ENCODE measurements at places on chromosomes 12 and 14.

GRCh38 chr12:130097342-130097741 is 64.9 kb upstream of the FZD10 start:
- no peak for DNase-seq

GRCh38 chr12:117100251-117100650 is 1.0 kb upstream of the TESC start:
- DNase-seq: no peak

DNA sequence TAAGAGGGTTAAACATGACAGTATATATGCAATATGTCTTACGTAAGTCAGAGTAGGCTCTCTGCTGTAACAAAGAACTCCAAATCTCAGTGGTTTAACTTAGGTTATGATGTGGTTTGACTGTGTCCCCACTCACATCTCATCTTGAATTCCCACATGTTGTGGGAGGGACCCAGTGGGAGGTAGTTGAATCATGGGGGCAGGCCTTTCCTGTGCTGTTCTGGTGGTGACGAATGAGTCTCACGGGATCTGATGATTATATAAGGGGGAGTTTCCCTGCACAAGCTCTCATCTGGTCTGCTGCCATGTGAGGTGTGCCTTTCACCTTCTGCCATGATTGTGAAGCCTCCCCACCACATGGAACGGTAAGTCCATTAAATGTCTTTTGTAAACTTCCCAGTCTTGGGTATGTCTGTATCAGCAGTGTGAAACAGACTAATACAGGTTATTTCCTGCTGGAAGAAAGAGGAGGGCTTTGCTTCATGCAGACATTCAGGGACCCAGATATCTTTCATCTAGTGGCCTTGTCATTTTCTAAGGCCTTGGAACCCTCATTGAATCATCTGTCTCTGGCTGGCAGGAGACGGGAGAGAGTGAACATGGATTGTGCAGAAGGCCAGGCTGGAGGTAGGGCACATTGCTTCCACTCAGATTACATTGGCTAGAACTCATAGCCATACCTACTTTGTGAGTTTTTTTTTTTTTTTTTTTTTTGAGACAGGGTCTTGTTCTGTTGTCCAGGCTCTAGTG is 96.1 kb downstream of the CRADD start:
- DNase-seq: no peak

DNA sequence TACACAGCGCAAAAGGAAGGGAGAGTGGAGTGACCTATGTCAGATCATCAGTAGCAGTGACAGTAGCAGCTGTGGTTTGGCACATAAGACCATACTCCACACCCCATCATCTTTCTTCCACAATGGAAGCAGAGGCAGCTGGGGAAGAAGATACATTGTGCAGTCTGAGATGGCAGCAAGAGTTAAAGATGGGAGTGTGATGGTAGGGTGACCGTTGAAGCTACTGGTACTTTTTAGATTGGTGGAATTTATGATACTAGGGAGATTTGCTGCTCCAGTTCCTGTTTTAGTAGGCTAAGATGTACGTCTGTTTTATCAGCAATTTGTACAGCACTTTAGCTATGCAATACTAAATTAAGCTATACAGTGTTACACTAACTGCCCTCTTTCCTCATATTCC is 291.0 kb downstream of the FUT8 start:
- no peak for DNase-seq

- DNase-seq: no peak
Measured at GRCh38 chr12:79973801-79974200, 38.9 kb upstream of the PPP1R12A start.

DNA sequence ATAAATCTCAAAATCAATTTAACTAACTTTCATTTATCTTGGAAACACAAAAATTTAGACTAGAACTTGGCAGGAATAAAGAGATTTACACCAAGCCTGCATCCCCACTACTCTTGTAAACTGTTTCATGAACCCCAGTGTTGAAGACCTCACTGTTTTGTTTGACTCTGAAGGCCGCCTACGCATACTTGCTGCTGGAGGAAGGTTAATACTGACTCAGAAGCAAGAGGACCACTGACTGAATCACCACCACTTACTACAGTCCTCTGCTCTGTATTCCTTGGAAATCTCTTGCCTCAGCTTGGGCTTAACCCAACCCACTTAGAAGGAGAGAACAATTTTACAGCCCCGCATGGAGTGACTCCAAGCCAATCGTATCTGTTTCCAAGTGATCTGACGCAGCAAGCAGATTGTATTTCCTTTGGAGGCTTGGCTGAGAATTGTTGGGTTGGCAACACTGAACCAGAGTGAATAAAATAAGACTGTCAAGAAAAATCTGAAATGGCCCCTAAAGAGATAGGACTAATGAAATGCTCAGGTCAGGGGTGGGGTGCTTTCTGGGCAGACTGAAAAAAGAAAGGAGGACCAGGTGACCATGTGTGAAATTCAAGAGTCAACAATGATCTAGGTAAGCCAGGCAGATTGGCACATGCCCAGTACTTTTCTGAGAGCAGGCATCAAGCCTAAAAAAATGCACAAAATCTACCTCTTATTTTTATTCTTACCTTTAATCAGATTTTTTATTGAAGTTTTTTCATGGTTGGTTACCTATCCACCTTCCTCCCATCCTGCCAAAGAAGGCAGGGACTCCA is 248.6 kb downstream of the ZFP36L1 start:
- no peak for DNase-seq
